GM23338 (cell line): ENCODE measurements at places on chromosomes 7 and 10. TPM values are rescaled to one million over a fixed set of nuclear protein-coding genes. Genes with fewer than 3 reads are reported as not detected.
A peak's percentile ranks its signal among the peaks of the same experiment; 100 is the strongest.

- DNase-seq: no peak
Measured at GRCh38 chr10:58996866-58997265, 179.6 kb upstream of the PHYHIPL start.

- peak; percentile 19 for DNase-seq
Measured at GRCh38 chr10:104393387-104393786, 39.8 kb downstream of the CFAP58 start.

DNA sequence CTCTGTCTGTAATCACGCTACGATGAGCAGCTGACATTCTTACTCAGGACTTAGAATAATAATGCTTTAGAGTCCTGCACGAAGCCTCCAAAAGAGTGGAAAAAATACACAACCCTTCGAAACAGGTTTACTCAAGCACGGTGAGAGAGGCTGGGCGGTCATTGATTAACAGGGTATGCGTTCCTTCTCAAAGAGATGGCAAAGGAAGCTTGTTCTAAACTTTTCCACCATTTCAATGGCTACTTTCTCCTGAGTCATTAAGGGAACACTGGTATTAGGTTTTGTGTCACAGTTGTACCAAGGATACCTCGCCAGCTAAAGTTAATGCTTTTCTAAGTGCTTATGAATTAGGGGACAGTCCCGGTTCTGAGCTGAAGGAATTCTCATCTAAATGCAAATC is 141.9 kb upstream of the RHEB start:
- no peak for DNase-seq

- no peak for DNase-seq
Measured at GRCh38 chr10:73791871-73792400, 6.5 kb downstream of the ZSWIM8 start.

DNA sequence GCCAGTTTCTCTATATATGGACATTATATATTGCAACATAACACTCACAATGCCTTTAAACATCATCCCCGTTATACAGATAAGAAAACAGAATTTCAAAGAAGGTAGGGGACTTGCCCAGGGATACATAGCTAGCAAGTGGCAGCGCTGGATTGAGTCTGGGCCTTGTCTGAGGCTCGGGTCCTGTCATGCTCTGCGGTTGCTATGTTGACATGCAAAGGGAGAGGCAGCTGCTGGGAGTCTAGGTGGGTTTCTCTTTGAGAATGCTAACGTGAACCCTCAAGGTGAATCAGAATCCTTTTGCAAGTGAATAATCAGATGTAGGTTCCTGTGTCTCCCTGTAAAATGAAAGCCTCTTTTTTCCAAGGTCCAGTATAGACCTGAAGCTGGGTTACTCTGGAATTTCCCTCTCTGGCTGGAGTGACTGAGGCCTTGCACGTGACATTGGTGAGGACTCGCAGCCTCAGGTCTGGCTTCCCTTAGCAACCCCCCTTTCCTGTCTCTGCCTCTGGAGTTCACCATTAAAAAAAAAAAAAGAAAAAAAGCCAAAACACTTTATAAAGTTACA is 38.9 kb downstream of the TCF7L2 start:
- peak; percentile 55 for DNase-seq

DNA sequence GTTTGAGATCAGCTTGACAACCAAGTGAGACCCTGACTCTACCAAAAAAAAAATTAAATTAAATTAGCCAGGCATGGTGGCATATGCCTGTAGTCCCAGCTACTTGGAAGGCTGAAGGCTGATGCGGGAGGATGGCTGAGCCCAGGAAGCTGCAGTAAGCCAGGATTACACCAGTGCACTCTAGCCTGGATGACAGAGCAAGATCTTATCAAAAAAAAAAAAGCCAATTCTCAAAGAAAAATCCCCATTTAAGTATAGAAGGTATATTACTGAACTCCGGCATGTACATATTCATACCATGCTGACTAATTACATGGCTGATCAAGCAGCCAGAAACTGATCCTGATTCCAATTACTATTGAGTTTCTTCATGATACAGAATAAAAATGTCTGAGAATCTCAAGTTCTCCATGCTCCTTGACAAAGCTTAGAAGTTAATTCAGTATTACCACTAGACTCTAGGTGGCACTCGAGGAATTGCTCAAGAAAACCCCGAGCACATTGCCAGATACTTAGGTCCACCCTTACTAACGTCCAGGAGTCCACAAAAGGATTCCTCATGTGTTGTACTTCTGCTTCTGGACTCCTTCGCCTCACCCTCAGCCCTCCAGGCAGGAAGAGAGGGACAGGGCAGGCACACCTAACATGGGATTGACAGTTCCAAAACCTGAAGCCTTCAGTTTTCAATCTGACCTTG is 148.9 kb downstream of the PARD3 start:
- peak; percentile 65 for DNase-seq

DNA sequence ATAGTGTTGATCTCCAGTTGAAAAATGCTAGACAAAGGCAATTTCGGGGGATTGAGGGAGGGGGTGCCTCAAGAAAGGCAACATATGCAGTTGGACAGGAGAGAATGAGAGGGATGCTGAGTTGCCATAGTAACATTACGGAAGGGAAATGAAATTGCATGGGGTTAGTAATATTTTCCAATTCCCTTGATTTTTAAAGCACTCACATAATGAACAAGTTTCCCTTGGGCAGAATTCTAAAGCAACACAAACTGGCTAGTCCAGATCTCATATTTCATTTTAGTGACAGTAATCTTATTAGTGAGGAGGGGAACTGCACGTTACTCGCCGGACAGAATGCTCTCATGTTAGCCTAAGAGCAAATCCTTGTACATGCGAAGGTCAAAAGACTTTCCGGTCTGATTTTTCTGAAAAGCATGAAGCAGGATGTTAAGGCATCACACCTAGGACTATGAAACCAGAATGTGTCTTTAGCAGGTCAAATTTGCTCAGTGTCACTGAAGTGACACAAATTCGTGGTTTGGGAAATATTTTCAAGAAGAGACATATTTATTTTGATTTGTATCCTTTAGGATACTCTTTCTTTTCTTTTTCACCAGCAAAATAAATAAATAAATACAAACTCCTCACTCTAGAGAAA is 165.5 kb downstream of the ANK3 start:
- no peak for DNase-seq

GRCh38 chr10:11208908-11209829 is 191.5 kb downstream of the CELF2 start:
- DNase-seq: no peak

- DNase-seq: no peak
Measured at GRCh38 chr7:23213755-23214154, 31.9 kb downstream of the NUP42 start.

DNA sequence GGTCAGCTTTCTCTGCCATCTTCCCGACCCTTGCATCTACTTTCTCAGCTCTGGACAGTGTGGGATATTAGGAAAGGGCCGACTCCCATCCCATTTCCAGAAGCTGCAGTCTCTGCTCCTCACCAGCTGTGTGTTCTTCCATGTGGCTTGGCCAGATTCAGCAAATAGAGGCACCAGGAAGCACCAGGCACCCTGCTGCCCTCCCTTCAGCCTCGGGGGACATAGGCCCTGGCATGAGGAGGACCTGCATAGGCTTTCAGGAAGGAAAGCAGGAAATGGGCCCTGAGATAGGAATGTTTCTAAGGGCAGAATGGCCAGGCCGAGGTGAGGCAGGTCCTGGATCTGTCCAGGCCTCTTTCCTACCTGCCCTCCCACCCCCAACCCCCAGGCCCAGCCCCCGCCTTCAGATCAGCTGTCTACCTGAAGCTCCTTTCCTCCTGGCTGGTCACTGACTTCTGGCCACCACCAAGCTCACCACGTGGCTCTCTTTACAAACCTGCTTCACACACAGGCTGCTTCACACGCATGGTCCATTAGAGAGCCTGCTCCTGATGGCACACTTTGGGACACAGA is 27.5 kb upstream of the PURB start:
- no peak for DNase-seq

DNA sequence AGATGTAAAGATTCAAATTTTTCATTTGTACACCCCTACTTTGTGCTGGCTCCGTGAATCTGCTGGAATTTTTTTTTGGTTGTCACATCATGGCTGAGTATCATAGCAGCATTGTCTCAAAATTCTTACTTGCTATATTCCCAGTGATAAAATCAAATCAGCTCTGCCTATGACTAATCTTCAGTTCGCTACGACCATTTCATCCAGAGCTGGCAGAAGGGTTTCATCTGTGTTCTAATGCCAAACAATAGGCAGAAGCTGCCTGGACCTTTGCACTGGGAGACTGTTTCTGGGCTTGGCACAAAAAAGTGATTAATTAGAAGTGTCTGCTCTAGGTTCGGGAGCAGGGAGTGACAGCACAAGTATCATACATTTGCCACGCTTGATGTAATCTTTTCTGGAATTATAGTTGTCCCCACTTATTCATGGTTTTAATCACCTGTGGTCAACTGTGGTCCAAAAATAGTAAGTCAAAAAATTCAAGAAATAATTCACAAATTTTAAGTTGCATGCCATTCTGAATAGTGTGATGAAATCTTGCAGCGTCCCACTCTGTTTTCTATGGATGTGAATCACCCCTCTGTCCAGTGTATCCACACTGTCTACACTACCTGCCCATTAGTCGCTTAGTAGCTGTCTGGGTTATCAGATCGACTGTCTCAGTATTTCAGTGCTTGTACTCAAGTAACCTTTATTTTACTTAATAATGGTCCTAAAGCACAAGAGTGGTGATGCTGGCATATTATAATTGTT is 120.5 kb upstream of the IMMP2L start:
- DNase-seq: no peak

DNA sequence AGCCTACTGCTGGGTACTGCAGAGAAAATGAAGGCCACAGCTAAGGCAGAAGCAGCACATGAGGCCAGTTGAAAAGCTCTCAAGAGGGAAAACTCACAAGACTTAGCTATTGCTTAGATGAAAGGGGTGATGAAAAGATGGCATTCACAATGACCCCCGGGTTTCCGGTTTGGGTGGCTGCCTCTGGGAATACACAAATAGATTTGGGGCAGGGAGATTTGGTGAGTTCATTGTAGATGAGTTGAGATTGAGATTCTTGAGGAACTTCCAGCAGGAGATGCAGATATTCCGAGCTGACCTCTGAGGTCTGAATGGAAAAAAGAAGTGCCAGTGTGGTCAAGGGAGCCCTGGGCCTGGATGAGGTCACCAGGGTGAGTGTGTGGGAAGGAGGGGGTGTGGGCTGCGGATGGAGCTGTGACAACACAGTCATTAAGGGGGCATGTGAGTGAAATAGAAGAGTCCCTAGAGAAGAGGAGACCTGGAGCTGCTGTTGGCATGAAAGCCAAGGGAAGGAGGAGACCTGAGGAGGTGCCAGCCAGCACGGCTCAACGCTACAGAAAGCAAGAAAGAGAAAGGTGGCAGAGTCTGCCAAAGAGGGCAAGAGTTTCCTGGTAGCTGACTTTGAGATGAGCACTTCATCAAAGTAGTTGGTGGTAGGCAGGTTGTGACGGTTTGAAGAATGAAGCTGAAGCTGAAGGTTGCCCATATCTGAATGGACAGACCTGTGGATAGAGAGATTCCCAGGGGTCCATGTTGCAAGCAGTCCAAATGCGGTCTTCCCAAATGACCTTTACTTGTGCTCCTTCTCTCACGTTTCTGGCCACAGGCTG is 43.7 kb downstream of the HIF1AN start:
- DNase-seq: no peak

DNA sequence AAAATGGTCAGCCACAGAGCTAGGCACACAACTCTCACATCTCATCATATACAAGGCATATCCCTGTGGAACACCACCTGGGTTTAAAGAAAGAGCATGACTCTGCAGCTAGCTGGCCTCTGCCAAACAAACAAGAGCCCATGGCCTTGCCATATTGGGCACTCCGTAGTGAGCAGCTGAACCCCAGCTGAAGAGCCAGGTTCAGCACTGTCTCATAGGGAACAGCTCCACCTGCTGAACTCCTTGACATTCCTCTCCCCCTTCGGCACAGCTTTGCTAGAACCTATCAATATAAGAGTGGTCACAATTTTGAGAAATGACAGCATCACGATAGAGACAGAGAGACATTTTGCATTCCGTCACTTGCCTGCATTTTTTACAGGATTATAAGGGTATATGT is 20.0 kb downstream of the SORCS1 start:
- peak; percentile 66 for DNase-seq

- no peak for DNase-seq
Measured at GRCh38 chr7:90705391-90706071, 109.4 kb downstream of the CDK14 start.

- DNase-seq: peak; percentile 92
Measured at GRCh38 chr10:129963641-129964501, at the start of gene EBF3. EBF3 (minus strand) TSS chr10:129964274; CDS start chr10:129963768, 506 bp downstream.

GRCh38 chr10:13632884-13633440 is 46.2 kb downstream of the PRPF18 start:
- DNase-seq: no peak

DNA sequence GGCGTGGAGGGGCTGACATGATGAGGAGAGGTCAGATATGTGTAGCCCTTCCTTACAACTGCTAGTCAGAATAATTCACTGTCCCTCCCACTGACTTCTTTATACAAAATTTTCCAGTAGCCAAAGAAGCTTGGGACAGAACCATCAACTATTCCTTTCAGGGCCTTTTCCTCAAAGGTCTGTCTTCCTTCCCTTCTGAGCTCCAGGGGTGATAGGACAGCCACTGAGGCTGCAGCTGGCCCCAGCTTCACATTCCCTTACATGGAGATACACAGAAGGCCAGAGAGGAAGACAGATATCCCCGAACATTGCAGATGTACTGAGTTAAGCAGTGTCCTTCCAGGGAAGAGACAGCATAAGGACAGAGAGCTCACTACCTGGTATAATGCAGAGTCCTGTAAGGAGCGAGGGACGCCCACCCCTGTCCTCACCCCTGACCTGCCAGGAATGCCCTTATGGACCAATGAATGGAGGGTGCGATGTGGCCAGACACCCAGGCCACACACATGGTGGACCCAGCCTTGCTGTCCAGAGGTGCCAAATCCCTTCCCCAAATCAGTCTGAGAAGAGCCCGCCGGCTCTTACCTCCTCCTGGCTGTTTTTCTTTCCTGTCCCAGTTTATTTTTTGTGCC is 754.7 kb downstream of the GRID1 start:
- no peak for DNase-seq

DNA sequence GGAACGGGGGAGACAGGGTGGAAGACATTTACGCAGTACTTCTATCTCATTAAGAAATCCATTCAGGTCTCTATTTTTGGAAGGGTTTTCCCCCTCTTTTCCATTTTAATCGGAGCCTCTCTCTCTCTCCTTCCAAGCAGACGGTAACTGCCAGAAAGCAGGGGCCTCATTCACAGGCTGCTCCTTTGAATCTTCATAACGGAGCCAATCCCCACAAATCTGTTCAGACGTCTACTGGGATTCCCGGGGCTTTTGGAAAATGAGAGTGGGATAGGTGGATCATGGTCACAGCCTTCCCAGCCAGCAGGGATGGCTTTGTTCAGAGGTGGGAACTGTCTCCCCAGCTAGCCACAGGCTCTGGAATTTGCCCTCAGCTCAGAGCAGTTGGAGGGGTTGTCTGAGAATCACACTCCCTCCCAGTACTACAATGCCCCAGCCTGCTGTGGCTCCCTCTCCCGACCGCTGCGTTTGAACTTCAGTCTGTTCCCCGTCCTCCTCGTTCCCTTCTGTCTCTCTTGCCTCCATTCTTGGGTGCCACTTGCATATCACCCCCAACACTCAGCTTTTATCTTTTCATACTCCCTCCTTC is 413.6 kb downstream of the PLXNA4 start:
- peak; percentile 28 for DNase-seq

GRCh38 chr7:74480861-74481417 is 27.2 kb downstream of the GTF2IRD1 start:
- no peak for DNase-seq

CRYGN gene
- total RNA-seq: 0.59 and 1.1 TPM in 2 replicates

SPDYE6 gene
- total RNA-seq: not detected in 2 replicates

GIMAP6 gene
- total RNA-seq: not detected in 2 replicates

ADRB1 gene
- total RNA-seq: 0.24 and 0.39 TPM in 2 replicates
